ENCODE measurements at places on chromosomes 5 and 9.

DNA sequence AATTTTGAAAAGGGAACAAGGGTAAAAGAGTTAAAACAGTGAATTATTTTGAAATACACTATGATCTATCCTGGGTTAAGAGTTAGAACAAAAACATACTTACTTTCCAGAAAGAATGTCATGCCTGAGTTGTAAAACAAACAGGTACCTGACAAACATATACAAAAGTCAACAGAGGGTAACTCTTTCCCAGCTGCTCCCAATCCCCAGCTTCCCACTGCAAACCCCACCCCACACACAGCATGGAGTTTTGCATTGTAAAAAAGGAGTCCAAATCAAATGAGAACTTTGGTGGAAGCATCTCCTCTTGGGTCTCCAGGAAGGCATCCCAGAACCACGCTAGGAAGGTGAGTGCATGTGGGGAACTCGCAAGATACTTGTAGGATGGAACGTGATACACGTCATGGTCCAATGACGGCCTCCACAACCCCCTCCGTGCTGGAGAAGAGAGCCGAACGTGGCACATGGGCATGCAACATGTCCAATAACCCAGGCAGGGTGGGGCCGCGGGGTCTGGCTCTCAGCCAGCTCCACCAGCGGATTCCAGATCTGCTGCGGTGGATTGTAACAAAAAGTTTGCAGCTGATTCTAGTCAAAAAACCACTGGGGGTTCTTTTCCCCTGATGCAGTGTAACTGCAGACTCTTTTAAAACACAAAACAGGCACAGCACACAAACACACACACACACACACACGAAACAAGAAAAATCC lies 55.8 kb downstream of the EPB41L4B start:
- no peak for DNase-seq

DNA sequence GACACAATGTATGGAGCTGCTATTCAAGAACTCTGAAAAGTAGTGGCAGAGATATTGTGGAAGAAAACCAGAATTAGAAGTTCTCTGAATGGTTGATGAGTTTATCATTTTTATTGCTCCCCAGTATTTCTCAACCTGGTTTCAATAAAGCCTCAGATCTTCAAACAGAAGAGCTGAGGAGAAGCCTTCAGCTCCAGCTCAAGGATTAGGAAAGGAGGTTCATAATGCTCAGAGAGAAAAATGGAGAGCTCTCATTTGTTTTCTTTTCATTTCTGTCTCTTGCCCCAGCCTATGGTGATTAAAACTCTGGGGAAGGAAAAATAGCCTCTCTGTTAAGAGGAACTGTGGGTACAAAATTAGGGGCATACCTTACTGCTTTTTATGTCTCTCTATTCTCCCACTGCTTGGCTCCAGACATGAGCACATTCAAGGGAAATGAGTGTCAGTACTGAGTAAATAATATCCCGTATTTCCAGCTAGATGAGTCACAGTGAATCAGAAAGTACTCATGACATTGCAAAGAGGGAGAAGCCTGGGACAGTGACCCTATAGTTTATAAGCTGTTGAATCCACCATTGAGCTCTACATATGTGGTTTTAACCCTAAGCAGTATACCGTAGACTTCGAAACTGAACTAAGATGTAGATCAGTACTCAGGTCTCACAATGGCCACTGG lies 138.1 kb downstream of the EMB start:
- DNase-seq = no peak

- no peak for DNase-seq
Measured at GRCh38 chr9:135516132-135516860, 4.9 kb upstream of the LCN1 start.

GRCh38 chr9:110886832-110887231 lies 151.4 kb downstream of the LPAR1 start:
- no peak for DNase-seq

DNA sequence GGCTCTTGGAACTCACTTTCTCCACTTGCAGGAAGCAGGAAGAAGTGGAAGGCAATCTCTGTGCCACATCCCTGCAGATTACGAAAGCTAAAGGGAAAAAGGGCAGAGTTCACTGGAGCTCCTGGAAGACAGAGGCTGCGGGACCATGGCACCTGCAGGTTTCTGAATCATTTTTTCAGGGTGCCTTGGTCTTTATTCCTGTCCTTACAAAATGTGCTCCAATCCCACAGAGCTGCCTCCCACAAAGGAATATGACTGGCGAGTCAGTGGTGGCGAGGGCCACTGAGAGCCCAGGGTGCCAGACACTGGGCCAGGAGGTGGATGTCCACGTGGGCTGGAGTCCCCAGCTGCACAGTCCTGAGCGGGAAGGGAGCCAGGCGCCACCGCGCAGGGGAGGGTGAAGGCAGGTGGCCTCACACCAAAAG lies 183.0 kb downstream of the FANCC start:
- DNase-seq = no peak

DNA sequence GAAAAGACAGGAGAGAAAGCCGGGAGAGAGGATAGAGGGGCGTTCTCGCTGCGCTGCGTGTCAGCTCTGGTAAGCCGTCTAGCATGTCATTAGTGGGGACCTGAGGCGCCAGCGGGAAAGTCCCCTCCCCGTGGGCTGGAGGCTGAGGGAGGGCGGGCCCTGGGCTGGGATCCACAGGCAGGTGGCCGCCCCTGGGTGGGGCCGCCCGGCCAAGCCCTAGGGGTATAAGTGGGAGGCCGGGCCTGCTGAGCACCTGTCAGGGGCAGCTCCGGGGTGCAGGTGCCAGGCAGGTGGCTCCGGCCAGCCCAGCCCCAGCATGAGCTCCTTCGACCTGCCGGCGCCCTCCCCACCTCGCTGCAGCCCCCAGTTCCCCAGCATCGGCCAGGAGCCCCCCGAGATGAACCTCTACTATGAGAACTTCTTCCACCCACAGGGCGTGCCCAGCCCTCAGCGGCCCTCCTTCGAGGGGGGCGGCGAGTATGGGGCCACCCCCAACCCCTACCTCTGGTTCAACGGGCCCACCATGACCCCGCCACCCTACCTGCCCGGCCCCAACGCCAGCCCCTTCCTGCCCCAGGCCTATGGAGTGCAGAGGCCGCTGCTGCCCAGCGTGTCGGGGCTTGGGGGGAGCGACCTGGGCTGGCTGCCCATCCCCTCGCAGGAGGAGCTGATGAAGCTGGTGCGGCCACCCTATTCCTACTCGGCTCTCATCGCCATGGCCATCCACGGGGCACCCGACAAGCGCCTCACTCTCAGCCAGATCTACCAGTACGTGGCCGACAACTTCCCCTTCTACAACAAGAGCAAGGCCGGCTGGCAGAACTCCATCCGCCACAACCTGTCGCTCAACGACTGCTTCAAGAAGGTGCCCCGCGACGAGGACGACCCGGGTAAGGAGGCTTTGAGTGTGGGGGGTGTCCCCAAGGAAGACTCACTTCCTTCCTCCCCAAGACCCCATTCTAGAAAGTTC lies at the start of gene FOXI1:
Gene FOXI1 (plus strand): TSS at position 256 of the 970 bp plus-strand sequence. CDS start 61 bp downstream, at position 317.
- DNase-seq = no peak

DNA sequence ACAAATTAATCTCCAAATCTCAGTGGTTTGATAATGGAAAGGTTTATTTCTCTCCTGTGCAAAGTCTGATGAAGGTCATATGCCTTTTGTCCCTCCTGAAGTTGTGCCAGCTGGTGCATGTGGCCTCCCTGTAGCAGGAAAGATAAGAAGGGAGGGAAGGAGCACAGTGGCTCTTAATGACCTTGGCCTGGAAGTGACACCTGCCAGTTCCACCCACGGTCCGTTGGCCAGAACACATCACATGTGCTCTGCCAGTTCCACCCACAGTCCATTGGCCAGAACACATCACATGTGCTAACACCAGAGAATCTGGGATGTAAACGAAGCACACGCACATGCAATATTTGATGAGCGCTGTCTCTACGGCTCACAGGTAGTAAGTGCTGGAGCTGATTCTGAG lies 130.9 kb downstream of the DOCK2 start:
- DNase-seq = no peak

DNA sequence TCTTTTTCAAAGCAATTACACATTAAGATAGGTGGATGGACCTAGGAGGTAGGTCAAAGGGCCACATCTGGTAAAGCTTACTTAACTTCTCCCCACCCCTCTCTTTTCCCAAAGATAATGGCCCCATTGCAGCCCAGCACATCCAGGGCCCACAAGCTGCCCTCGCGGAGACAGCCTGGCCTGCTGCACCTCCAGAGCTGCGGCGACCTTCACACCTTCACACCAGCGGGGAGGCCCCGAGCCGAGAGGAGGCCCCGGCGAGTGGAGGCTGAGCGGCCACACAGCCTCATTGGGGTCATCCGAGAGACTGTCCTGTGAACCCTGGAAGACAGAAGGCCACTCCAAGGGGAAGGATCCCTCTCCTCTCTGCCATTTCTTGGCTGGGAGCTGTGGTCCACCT lies 66.5 kb downstream of the ENTREP1 start:
- DNase-seq = no peak

Data from stimulated activated CD8-positive, alpha-beta memory T cell treated with anti-CD3 and anti-CD28 coated beads, Interleukin-2, amount 100 ng/mL, for 1 hour (primary cell).